ENCODE measurements at places on chromosomes 7 and 10.

DNA sequence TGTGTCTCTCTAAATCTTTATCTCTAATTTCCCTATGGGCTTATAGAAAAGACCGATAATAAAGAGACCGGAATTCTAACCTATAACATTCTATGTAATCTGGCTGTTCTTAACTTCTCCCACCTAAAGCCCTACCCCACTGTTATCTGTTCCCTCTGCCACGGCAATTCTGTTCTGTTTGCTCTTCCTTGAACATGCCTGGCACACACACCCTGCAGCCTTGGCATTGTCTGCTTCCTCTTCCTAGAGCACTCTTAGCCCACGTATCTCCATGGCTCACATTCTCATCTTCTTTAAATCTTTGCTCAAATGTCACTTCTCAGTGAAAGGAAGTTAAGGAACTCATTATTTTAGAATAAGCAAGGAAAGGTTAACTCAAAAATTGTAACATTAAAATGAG, 309.2 kb downstream of the GPR158 start:
- no peak overlapping the region for H3K27ac ChIP-seq
- H3K4me1 ChIP-seq, result no peaks in the 10 kb centered on the region
- DNase-seq, result no peak
- no peaks in the 10 kb centered on the region for H3K27me3 ChIP-seq
- no peaks in the 10 kb centered on the region for H3K36me3 ChIP-seq

DNA sequence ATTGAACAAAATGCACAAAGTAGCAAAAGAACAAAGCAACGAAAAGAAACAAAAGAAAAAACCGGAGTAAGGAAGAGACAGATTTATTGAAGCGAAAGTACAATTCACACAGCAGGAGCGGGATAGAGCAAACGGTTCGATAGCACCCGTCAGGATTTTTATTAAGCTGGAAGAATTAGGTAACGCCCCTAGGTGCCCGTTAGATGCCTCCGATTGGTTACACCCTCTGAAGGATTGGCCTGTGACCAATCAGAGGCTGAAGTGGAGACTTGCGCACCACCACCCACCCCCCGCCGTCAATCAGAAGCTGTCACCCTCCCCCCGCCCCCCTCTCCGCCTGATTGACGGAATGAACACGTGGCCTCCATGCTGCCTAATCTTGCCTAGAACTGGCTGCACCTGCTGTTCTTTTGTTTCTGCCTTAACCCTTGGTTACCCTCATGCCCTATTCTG, 16.8 kb downstream of the OCM2 start:
- no peaks in the 10 kb centered on the region for H3K4me1 ChIP-seq
- no peaks in the 10 kb centered on the region for H3K27me3 ChIP-seq
- H3K27ac ChIP-seq, result no peak overlapping the region
- H3K4me3 ChIP-seq, result peak overlapping the region; percentile 95
- DNase-seq, result peak; percentile 94

GRCh38 chr7:104629408-104629807, 301.0 kb downstream of the LHFPL3 start:
- DNase-seq, result no peak
- no peak overlapping the region for H3K27ac ChIP-seq
- no peaks in the 10 kb centered on the region for H3K4me1 ChIP-seq
- H3K36me3 ChIP-seq, result no peaks in the 10 kb centered on the region

GRCh38 chr7:22301790-22302189, 55.2 kb downstream of the RAPGEF5 start:
- no peak overlapping the region for H3K27ac ChIP-seq
- H3K4me3 ChIP-seq, result no peak overlapping the region
- H3K36me3 ChIP-seq, result peaks cover 38% of the 10 kb centered on the region
- DNase-seq, result no peak
- H3K27me3 ChIP-seq, result no peaks in the 10 kb centered on the region
- H3K4me1 ChIP-seq, result no peaks in the 10 kb centered on the region

- H3K27ac ChIP-seq, result no peak overlapping the region
- peak; percentile 58 for DNase-seq
- H3K4me3 ChIP-seq, result no peak overlapping the region
- H3K4me1 ChIP-seq, result no peaks in the 10 kb centered on the region
- H3K27me3 ChIP-seq, result no peaks in the 10 kb centered on the region
These were observed 61.3 kb upstream of the DNAAF5 start for GRCh38 chr7:664997-665735.

- no peak overlapping the region for H3K27ac ChIP-seq
- no peaks in the 10 kb centered on the region for H3K36me3 ChIP-seq
- H3K4me3 ChIP-seq, result no peak overlapping the region
- DNase-seq, result no peak
- no peaks in the 10 kb centered on the region for H3K4me1 ChIP-seq
- H3K27me3 ChIP-seq, result no peaks in the 10 kb centered on the region
These were observed 27.0 kb downstream of the CALML3 start for GRCh38 chr10:5551531-5552375.

DNA sequence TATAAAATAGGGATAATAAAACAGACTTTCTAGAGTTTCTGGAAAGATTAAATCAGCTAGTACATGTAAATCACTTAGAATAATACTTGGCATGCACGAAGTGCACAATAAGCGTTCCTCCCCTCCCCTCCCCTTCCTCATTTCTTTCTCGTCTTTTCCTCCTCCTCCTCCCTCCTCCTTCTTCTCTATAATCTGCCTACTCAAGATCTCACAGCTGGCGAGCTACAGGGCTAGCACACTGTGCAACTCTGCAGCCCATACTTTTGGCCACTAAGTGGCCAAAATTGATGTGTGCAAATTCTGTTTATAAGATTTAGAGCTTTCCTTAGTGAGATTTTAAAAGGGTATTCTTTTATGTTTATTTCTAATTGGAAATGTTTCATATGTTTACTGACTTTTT, 565.3 kb downstream of the PHTF2 start:
- H3K4me3 ChIP-seq, result no peak overlapping the region
- no peaks in the 10 kb centered on the region for H3K4me1 ChIP-seq
- H3K27me3 ChIP-seq, result no peaks in the 10 kb centered on the region
- H3K27ac ChIP-seq, result no peak overlapping the region
- H3K36me3 ChIP-seq, result no peaks in the 10 kb centered on the region

GRCh38 chr7:44796034-44796503, 412 bp upstream of the PPIA start:
- H3K27ac ChIP-seq, result peak overlapping the region; percentile 44
- H3K27me3 ChIP-seq, result no peaks in the 10 kb centered on the region
- H3K36me3 ChIP-seq, result peaks cover 37% of the 10 kb centered on the region
- H3K4me1 ChIP-seq, result peaks cover 3% of the 10 kb centered on the region

DNA sequence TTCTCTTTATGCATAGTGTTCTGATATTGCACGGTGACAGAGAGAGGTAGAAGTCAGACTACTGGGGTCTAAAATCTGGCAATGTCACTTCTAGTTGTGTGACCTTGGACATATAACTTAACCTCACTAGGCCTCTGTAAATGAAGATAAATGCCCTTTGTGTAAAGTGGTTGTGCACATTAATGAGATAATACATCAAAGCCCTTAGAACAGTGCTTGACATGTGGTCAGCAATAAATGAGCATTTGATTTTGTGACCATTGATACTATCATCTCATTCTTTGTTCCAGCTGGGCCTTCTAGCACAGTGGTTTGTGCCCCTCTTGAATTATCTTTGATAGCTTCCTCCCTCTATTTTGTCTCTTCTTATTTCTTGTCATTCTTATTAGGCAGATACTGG, 74.1 kb upstream of the C10orf90 start:
- peaks cover 8% of the 10 kb centered on the region for H3K27me3 ChIP-seq
- no peak overlapping the region for H3K4me3 ChIP-seq
- no peaks in the 10 kb centered on the region for H3K36me3 ChIP-seq
- no peak for DNase-seq
- H3K27ac ChIP-seq, result no peak overlapping the region

DNA sequence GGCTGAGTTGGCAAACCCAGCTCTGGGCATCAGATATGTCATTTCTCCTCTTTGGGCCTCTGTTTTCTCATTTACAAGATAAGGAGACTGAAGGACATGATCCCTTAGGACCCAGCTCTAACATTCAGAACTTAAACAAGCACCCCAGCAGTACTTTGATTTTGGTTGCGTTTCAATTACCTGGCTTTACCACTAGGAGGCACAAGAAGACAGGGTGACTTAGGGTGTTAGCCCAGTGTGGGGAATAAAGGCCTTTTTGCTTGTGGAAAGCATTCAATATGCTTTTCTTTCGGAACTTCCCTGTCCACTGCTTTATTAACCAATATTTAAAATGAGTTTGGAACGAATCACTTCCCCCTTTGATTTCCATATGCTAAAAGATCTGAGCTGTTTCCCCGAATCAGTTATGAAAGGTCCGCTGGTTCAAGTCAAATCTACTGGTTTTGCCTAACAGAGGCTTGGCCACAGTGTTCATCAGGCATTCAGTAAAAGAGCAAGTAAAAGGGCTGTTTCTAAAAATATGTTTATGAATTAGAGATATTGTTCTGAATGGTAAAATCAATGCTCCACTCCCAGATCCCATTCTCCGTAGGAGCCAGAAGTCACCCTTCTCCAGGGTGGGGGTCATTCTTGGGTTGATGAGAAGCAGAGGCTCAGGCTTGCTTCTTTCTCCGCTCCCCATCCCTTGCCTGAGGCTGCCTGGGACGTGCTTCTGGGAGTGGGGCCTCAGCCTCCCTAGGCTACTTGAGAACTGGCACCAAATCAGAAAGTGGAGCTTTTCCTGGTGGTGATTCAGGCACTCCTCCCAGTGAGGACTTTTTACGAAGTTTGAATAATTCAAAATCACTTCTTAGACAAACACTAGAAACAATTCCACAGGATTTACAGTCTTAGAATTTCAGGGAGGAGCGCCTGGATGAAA, 105.5 kb downstream of the MYOF start:
- DNase-seq, result peak; percentile 79
- H3K27me3 ChIP-seq, result no peaks in the 10 kb centered on the region
- H3K27ac ChIP-seq, result no peak overlapping the region
- no peak overlapping the region for H3K4me3 ChIP-seq
- H3K4me1 ChIP-seq, result peaks cover 6% of the 10 kb centered on the region

GRCh38 chr7:43847496-43847895, 21.8 kb downstream of the MRPS24 start:
- no peaks in the 10 kb centered on the region for H3K4me1 ChIP-seq
- no peak overlapping the region for H3K27ac ChIP-seq
- H3K4me3 ChIP-seq, result no peak overlapping the region

DNA sequence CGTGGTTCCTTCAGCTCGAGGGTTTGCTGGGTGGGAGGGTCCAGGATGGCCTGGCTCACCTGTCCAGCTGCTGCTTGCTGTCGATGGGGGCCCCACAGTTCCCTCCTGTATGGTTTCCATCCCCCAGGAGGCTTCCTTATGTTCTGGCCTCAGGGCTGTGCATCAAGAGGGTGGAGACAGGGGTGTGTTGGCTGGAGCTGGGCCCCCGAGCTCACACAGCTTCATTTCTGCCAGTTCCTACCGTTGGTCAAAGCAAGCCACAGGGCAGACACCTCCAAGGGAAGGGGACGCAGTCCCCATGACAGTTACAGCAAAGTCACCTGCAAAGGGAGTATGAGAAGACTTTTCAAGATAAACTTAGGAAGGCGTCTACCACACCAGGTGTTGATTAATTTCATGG, 156.9 kb downstream of the EBF3 start:
- no peak overlapping the region for H3K27ac ChIP-seq
- DNase-seq, result no peak
- no peak overlapping the region for H3K4me3 ChIP-seq
- H3K4me1 ChIP-seq, result no peaks in the 10 kb centered on the region
- no peaks in the 10 kb centered on the region for H3K36me3 ChIP-seq

DNA sequence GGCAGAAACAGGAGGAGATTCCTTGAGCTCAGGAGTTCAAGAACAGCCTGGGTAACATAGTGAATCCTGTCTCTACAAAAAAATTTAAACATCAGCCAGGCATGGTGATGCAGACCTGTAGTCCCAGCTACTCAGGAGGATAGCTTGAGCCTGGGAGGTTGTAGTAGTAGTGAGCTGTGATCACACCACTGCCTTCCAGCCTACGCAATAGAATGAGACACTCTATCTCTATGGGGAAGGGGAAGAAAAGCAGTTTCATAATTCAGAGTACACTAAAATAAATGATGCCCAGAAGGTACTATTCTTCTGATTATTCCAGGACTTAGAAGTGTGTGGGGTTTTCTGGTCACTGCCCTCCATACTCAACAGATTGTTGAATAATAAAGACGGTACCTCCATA, 177.3 kb downstream of the KMT2E start:
- H3K27me3 ChIP-seq, result no peaks in the 10 kb centered on the region
- DNase-seq, result no peak
- H3K4me1 ChIP-seq, result no peaks in the 10 kb centered on the region

DNA sequence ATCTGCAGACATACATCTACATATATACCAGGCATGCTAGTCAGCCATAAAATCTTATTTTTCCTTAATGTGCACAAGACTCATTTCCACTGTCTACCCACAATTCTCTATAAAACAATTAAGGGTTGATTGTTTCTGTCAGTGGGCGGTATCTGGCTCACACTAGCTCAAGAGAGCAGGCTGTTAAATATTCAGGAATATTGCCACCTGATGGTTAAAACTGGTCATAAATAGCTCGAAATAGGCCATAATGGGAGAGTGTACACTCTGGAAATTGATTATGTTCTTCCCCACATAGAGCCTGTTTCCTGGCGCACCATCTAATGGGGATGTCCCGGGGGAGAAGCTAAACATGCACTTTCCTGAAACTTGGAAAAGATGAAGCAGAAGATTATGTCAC, 620.6 kb upstream of the ANKRD30A start:
- H3K4me1 ChIP-seq, result no peaks in the 10 kb centered on the region
- no peaks in the 10 kb centered on the region for H3K27me3 ChIP-seq
- no peaks in the 10 kb centered on the region for H3K36me3 ChIP-seq
- H3K4me3 ChIP-seq, result no peak overlapping the region

DNA sequence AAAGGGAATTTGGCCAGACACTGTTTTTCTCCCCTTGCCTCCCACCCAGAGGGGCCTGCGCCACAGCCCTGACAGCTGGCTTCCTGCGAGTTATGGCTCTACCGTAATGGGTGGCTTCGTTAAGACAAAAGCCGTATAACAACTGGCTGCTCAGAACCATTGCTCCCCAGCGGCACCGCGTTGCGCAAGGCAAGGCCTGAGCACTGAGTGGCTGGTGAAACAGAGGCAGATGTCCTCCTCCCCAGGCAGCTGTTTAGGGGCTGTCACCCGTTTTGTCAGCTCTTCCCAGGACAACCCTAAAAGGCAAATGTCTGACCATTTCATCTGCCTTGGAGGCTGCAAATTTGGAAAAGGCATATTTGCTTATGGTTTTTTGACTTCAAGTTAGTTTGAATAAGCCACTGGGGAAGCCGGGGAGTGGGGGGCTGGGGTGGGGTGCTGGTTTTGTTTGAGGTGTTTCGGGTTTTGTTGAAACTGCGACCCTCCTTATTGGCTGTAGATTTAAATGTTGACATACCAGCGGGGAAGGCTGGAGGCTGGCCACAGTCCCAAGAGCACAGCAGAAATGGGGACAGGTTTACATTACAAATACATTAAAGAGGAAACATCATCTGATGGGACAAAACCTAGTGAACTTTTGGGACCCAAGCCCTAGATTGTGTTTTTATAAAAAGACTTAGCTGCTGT, 681 bp upstream of the SPOCK2 start:
- H3K4me3 ChIP-seq, result peak overlapping the region; percentile 73
- peaks cover 59% of the 10 kb centered on the region for H3K27me3 ChIP-seq
- H3K27ac ChIP-seq, result no peak overlapping the region
- peak; percentile 72 for DNase-seq
- H3K4me1 ChIP-seq, result peaks cover 7% of the 10 kb centered on the region

GRCh38 chr10:48455055-48455391, 148.5 kb downstream of the MAPK8 start:
- H3K27me3 ChIP-seq, result no peaks in the 10 kb centered on the region
- H3K36me3 ChIP-seq, result no peaks in the 10 kb centered on the region
- H3K4me3 ChIP-seq, result no peak overlapping the region
- H3K4me1 ChIP-seq, result peaks cover 24% of the 10 kb centered on the region
